ENCODE measurements at places on chromosomes 13 and 19. TPM values are rescaled to one million over a fixed set of nuclear protein-coding genes. Genes with fewer than 3 reads are reported as not detected.

Gene TMEM86B
- total RNA-seq: 13.3 TPM

Gene GIPC3
- 0.52 TPM for total RNA-seq

Gene F10
- total RNA-seq: not detected

- DNase-seq: peak; percentile 70
Observed at GRCh38 chr19:18119013-18119716, 21.6 kb downstream of the MAST3 start.

GRCh38 chr13:106453101-106453500 lies 82.4 kb downstream of the EFNB2 start:
- DNase-seq: no peak

- DNase-seq: no peak
Observed at GRCh38 chr19:3664879-3665642, 35.2 kb downstream of the PIP5K1C start.

GRCh38 chr19:39995794-39996193 lies 1.1 kb upstream of the ZNF546 start:
- DNase-seq: no peak

DNA sequence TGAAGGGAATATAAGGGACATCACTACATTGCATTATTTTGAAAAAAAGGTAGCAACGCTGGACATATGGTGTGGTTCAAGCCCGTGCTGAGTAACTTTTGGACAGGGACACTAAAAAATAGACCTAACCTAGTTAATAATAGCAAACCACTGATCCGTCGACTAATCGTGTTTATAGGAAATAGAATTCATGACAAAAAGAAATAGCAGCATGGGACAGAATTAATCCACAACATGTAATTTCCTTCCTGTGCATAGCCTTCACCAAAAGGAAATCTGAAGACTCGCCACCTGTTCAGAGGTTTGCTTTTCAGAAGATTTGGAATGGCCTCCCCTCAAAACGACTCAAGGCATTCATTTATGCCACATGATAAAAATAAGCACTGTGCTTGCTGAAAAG lies 128.7 kb downstream of the FGF14 start:
- no peak for DNase-seq

DNA sequence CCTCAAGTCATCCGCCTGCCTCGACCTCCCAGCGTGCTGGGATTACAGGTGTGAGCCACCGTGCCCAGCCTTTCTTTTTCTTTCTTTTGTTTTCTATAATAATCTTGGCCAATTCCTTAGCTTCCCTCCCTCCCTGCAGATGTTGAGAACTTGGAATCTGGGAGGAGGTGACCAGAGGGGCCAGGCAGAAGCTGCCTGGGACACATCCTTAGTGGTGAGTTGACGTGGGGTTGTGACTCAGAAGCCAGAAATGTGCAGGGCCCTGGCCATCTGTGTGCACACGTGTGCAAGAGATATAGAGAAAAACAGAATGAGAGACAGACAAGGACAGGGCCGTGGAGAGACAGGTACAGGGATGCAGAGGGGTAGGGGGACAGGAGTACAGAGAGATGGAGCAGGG lies 154.3 kb downstream of the SIPA1L3 start:
- DNase-seq: no peak

Measured in CD4-positive, CD25-positive, alpha-beta regulatory T cell (primary cell).